ENCODE measurements at places on chromosomes 3 and 15. TPM values are rescaled to one million over a fixed set of nuclear protein-coding genes. Genes with fewer than 3 reads are reported as not detected.

DNA sequence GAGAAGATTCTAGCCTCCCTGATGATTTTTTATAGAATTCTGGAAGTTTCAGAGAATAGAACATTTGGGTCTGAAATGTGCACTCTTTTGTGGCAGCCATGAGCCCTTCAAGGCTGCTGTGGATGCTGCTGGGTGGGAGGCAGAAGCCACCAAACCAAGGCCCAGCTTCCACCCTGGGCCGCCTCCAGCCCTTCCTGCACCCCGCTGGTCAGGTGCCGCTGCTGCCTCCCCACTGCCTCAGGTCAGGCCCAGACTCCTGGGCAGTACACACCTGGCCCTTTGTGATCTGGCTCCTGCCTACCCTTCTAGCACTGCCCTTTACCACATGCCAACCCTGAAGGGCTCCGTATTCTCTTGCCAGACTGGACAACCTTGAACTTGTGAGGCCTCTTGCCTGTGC lies 28.3 kb downstream of the PPCDC start:
- DNase-seq = no peak

SPESP1 gene
- total RNA-seq = not detected

TGFBR2 gene
- not detected for total RNA-seq

- DNase-seq = no peak
Observed at GRCh38 chr3:122324871-122325323, at the start of gene CSTA. TSS of gene CSTA (plus strand) at chr3:122325248. CDS start at chr3:122325293, 45 bp downstream.

DNA sequence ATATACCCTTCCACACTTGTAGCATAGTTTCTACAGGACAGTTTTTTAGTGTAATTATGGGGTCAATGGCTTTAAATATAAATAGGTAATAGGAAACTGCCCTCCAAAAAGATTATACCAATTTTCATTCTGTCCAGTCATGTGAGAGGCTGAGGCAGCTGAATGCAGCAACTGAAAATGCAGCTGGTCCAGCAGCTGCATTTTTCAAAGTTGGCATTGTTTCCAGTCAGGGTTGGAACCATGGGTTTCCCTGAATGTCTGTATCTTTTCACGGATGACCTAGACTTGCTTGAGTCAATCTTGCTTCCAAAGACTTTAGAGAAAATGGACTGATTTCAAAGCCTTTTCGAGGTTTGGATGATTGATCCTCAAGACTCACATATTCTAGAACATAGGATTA lies 9.9 kb upstream of the KNL1 start:
- no peak for DNase-seq

DNA sequence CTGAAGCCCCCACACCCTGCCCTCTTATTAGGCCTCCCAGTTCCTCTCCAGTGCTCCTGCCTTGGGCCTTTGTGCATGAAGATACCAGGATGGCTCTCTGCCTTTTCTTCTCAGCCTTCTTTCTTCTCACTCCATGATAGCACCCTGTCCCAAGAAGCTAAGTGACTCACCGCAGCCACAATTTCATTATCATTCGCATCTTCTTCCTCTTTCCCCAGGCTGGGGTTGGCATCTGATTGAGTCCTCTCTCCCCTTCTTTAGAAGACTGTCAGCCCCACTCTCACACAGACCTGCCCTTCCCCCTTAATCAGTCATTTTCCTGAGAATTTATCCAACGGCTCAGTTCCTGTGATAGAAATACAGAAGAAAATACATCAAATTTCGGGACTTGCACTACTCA lies 102.0 kb downstream of the STAC start:
- DNase-seq = no peak

DNA sequence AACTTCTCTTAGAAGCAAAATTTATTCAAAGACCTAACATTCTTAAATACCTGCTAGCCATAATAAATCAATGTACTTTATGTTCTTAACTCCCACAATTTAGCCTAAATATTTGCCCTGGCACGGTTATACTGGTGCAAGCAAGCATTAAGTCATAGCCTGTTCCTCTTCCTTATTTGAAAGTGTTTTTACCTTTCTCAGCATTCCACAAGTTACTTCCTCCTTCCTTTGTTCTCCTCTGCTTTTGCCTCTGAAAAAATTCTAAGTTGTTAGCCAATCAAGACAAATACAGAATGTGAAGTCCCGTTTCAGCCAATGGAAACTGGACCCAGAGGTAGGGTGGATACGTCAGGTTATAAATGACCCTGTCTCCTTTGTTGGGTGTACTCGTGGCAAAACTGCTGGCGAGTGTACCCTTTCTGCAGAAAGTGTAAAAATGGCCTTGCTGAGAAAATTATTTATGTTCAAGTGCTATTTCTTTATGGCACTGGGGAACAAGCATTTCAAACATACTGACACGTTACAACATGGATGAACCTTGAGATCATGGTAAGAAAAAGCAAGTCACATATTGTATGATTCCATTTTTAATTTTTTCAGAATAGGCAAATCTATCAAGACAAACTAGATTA lies 3.1 kb upstream of the TATDN2 start:
- DNase-seq = no peak

GRCh38 chr15:55527150-55527549 lies 19.1 kb upstream of the DNAAF4 start:
- no peak for DNase-seq

All from Karpas-422 (cell line).